CD4-positive, alpha-beta T cell treated with Interleukin-6 at 100 ng/mL for 8 hours (primary cell): ENCODE measurements at places on chromosomes 6 and 20.

DNA sequence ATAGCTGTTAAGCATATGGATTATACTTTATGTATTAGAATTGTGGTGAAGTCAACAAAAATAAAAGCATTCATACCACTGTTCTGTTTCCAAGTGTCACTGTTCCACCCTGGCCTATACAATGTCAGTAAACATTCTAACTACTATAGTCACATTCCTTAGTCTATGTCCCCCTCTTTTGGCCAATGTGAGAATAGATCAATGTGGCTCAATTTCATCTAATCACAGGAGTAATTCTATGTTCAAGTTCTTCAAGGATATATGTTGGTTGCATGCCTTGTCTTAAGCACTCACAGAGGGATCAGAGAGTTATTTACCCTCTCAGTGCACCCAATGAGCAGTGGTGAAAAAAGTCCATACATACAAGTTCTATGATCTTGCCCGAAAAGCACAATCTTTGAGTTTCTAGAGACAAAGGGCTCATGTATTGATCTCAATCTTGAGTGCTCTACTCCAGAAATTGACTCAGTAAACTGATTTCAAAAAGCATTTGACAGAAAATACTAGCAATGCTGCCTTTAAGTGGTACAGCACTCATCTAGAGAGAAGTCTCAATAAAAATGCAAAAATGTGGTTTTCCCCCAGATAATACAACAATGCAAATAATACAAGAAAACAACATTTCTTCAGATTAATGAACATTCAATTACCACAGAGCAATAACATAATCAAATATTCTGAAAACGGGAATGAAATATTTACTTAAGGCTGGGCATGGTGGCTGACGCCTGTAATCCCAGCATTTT, 16.5 kb downstream of the SMLR1 start:
- DNase-seq: peak; percentile 44

GRCh38 chr6:51218181-51218580, 399.5 kb downstream of the TFAP2B start:
- DNase-seq: no peak

- no peak for DNase-seq
These were observed 30.7 kb downstream of the NCR2 start for GRCh38 chr6:41366150-41366549.

GRCh38 chr20:63212792-63213191, 3.1 kb downstream of the YTHDF1 start:
- DNase-seq: no peak

DNA sequence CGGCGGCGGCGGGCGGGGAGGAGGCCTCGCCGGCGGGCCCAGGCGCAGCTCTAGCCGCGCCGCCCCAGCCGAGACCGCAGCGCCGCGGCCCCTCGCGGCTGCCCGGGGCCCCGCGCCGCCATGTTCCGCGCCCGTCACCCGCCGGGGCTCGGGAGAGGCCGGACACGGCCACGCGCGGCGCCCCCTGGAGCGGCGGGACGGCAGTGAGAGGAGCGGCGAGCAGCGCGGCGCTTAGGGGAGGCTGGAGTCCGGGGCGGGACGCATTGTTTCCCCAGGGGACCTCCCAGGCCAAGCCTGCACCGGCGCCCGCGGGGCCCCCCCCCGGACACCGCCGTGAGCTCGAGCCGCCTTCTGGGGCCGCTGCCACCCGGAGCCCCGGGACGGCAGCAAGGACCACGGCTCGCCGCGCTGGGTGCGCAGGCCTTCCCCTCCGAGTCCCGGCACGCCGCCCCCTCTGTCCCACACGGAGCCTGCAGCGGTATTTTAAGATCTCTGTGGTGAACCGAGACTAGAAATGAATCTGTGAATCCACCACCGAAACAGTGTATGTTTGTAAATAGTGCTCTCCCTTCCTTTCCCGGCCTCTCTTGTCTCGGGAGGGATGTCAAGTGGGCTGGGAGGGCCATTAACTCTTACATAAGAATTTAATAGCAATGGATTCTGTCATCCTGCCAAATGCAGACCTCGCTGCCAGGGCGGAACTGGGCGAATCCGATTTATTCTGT, 424 bp upstream of the KIF13A start:
- no peak for DNase-seq

- DNase-seq: no peak
These were observed 38.6 kb upstream of the MARCKS start for GRCh38 chr6:113818578-113818977.

GRCh38 chr6:132673376-132674094, 14.6 kb upstream of the TAAR1 start:
- no peak for DNase-seq

- no peak for DNase-seq
These were observed 26.0 kb upstream of the PI16 start for GRCh38 chr6:36928547-36928918.
